ENCODE measurements at places on chromosomes 4 and X. TPM values are rescaled to one million over a fixed set of nuclear protein-coding genes. Genes with fewer than 3 reads are reported as not detected.

H2BW2 gene
- not detected for total RNA-seq

SOX3 gene
- total RNA-seq, result 0.07 TPM

SHROOM3 gene
- total RNA-seq, result 11.7 TPM

AMER1 gene
- total RNA-seq, result 2.7 TPM

GIMD1 gene
- total RNA-seq, result not detected

MEPE gene
- total RNA-seq, result not detected

RPL10 gene
- total RNA-seq, result 5,424 TPM

TNMD gene
- total RNA-seq, result not detected

DCTD gene
- 76.7 TPM for total RNA-seq

SPANXB1 gene
- total RNA-seq, result 2.0 TPM

VCX2 gene
- not detected for total RNA-seq

F11 gene
- not detected for total RNA-seq

GPRASP2 gene
- 5.0 TPM for total RNA-seq

GPR34 gene
- total RNA-seq, result 0.14 TPM

PNMA5 gene
- not detected for total RNA-seq
